ENCODE measurements at places on chromosomes 12 and 14. TPM values are rescaled to one million over a fixed set of nuclear protein-coding genes. Genes with fewer than 3 reads are reported as not detected.

The HOXC6 gene
- not detected for total RNA-seq

The TPPP2 gene
- total RNA-seq = not detected

The IL26 gene
- not detected for total RNA-seq

The TMEM132D gene
- total RNA-seq = not detected

The HCAR3 gene
- total RNA-seq = not detected
